PC-9 (cell line): ENCODE measurements at places on chromosomes 7 and 10.
A peak's percentile ranks its signal among the peaks of the same experiment; 100 is the strongest.

GRCh38 chr10:92678206-92678605, 11.5 kb upstream of the HHEX start:
- no peak for DNase-seq

GRCh38 chr7:140541513-140542227, 62.4 kb upstream of the MKRN1 start:
- peak; percentile 82 for DNase-seq

- DNase-seq: no peak
These were observed 837 bp upstream of the IGFBP3 start for GRCh38 chr7:45921699-45922519.

DNA sequence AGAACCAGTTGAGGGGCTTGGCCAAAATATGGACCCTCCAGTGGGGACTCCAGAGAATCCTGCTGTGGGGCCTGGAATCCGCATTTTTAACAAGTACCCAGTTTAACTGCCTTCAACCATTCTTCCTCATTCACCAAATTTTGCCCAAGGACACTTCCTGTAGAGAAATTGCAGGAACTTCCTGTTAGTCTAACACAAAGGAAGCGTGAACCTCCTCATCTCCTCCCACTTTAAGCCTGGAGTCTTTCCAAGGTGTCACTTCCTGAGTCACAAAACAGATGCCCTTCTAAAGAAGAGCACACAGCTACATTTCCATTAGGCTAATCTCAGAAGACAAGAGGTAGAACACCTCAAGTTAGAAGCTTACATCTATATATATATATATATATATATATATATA, 188.4 kb downstream of the PPP1R17 start:
- no peak for DNase-seq

DNA sequence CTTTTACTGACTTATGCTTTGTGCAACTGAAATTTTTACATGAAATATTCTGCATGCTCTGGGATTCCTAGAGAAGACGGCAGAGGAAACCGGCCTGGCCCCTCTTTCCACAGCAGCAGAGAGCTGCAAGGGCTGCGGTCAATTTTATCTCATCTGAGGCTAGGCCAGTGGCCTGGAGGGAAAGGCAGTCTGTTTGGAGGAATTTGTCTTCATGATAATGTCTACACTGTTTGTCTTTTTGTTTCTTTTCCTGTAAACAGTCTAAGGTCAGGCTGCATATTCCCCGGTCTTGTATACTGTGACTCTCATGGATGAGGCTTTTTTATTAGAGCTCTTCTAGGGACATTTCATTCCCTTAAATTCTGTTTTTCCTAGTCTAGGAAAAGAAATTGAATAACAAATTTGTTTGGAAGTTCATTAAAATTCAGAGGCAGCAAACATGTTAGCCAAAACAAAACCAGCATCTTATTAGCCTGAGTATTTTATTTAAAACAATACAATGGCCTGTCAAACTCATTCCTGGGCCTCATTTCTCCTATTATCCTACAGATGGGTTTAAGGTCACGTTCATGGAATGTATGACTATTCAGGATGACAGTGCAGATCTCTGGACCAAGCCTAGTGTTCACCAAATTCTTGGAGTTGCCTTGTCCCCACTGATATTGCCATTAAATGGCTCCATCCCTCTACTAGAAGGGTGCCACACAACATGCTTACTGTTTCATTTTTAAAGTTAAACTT, 26.4 kb downstream of the LAMB4 start:
- no peak for DNase-seq

DNA sequence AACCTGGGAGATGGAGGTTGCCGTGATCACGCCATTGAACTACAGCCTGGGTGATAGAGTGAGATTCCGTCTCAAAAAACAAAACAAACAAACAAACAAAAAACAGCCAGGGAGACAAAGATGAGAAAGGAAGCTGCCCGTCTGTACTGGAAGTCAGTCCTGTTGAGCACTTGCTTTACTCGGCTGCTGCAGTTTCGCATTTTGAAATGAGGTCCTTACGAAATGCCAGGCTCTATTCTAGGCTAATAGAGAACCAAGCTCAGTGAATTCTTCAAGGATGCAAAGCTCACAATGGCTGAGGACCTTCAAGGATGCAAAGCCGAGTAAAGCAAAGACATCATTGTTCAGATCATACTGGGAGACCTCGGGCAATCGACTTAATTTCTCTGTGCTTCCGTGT, 333.3 kb downstream of the CALN1 start:
- DNase-seq: no peak

DNA sequence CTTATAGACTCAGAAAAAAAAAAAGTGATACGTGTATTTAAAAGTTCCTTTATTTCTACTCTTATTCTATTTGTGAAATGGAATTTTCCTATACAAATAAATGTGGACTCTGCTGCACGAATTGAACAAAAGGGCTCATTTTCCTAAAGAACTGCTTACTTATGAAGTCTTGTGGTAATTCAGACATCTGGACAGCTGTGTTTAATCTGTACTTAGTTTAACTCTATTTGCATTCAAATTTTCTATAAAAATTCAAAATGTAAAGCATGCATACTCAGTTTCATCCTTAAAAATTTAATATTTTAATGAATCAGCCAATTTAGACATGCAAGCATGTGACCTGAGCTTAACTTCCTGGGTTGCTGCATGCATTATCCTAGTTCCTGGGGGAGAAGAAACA, 118.0 kb upstream of the PCLO start:
- DNase-seq: no peak

- DNase-seq: peak; percentile 82
These were observed 28.2 kb downstream of the SKIDA1 start for GRCh38 chr10:21497177-21497807.

GRCh38 chr7:4079366-4079765, 602.7 kb upstream of the FOXK1 start:
- DNase-seq: no peak

DNA sequence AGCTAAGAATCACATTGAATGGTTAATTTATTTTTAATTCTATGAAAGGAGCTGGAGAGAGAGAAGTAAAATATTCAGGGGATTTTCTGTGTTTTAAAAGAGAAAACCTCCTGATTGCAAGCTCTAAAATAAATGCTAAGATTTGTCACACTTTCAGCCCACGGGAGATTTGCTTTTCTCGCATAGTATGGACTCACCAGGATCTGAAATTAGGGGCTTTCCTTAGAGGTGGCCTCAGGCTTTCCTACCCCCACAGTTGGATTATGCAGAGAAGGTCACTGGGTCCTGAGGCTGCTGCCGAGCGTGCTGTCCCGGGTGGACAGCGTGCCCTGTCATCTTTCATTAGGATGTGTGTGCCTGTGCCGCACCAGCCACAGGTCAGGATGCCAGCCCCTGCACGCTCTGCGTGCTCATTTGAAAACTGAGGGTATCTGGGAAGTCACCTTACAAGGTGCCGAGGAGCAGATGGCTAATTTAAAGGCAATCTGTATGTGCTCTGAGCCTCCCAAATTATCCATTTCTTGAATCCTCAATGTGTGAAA, 258.8 kb downstream of the CELF2 start:
- no peak for DNase-seq

DNA sequence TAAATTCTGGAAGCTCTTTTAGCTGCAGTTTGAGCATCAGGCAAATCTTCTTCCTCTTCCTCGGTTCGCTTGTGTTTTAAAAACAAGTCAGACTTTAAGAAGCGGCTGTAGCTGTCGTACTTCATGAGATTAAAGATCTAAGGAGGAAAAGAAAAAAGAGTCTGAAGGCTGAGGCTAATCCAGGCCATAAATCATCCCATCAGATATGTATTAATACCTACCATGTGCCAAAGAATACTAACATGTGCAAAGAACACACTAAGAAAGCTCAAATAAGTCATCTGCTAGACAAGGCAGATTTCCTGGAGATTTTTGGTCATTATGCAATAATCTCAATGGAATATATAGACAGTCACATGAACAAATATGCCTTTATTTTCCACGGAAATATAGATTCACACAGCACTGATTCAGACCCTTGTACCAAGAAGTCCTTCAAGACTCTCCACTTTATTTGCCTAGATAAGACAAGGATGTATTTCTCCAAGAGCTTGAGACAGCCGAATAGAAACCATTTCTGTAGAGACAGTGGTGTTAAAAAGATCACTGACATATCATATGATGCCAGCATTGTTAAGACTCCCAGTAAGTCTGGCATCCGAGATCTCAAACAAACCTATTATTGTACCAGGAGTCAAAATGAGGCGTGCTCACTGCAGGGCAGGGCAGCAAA, 42.3 kb downstream of the RGS10 start:
- no peak for DNase-seq

- DNase-seq: no peak
These were observed 3.5 kb downstream of the SKIDA1 start for GRCh38 chr10:21521751-21522533.

DNA sequence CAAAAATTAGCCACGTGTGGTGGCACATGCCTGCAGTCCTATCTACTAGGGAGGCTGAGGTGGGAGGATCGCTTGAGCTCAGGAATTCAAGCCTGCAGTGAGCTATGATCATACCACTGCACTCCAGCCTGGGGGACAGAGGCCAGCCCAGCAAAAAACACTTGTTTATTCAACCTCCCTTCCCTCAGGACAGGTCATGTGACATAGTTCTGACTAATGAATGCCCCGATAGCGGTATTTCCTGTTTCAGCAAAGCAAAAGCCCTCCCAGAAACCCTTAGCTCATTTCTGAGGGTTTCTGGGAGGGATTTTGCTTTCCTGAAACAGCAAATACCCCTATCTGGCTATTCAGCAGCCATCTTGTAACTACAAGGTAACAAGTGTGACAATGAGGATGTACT, 157.1 kb downstream of the GATA3 start:
- no peak for DNase-seq

- no peak for DNase-seq
These were observed 113.0 kb downstream of the EXOC4 start for GRCh38 chr7:133365917-133366316.

- DNase-seq: no peak
These were observed 171.5 kb downstream of the C7orf25 start for GRCh38 chr7:42740408-42740807.

GRCh38 chr7:137578541-137578940, 235.0 kb upstream of the PTN start:
- DNase-seq: no peak

DNA sequence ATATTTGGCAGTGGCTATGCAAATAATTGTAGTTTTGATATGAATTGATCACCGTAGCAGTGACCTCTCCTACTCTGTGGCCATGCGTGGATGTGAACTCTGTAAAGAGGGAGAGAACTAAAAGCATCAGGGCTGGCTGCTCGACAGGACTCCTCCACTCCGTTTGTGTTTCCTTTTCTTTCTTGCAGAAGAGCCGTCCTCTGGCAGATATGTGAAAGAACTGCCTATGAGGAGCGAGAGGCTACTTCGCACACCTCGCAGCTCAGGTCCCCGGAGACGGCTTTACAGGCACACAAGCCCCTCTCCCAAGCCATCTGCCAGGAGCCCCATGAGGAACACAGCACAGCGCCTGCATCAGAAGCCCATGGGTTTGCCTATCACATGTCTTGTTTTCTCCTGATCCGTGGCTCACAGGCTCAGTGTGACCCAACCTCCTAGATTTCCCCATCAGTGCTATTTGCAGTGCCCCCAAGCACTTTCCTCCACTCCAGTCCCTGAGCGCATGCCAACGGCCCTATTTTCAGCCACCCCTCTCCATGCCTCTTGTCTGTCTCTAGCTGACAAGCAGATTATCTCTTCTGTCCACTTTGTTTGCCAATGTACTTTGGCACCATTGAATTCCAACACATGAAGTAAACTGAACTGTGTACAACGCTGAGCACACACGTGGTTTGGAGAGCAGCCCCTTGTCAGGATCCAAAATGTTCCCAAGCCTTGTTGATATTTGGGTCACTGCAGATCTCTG, 164.3 kb upstream of the AKR1E2 start:
- no peak for DNase-seq

DNA sequence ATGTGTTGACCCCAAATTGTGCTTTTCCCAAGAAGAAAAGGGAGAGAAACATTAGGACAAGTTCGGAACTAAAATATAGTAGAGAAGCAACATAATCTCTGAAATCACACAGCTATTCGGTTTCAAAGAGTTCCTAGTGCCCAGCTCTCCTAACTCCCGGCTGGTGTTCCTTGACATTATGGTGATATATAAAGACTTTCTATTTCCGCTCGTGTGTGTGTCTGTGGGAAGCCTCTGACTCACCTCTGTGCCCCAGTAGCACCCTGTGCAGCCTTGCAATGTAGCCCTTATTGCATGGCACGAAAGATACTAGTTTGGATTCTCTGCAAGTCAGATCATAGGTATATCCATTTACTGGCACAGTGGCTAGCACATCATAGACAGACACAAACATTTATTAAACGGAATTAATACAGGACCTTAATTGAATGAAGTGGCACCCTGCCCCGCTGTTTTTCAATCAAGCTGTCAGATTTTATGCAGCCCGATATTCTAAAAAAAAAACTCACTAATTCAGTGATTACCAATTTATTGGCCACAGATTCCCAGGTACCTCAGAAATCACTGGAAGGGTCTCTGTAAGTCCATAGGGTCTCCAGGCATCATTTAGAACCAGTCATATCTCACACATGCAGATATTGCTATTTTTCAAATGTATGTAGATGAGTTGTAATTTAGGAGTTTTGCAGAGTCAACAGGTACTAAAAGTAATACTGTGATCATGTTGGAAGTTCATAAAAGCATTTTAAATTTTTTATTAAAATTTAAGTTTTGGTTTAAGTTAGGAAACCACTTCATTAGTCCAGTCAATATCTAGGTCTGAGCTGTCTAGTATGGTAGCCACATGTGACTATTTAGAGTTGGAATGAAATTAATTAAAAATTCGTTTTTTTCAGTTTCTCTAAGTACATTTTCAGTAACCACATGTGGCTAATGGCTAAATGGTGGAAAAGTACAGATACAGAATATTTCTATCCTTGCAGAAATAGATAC, 43.3 kb downstream of the SFTPD start:
- no peak for DNase-seq

DNA sequence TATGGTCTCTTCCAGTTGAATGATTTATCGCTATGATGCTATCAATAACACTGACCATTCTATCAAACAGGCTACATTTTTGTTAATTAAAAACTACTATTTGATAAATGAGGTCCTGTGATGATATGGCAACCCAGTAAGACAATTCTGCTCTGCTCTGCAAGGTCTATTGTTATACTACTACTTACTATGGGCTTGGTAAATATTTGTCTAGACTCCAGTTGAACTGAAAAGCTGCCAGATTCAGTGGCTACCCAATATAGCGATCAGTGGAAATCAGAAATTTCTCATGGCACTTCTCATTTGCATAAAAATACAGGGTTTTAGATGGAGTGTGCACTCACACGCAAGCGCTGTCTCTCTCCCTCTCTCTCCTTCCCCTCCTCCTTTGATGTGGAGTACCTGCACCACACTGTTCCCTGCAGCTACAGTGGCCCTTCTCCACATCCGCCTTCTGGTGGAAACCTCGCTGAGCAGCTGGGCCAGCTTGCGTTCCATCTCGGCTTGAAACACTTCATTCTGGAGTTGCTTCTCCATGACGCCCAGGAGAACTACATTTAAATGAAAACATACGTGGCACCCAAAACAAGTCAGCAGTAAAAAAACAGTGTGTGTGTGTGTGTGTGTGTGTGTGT, 77.9 kb downstream of the KIAA1549 start:
- DNase-seq: no peak

GRCh38 chr10:69692891-69693290, 62.8 kb downstream of the FAM241B start:
- no peak for DNase-seq
